ENCODE measurements at places on chromosomes 1 and 21. TPM values are rescaled to one million over a fixed set of nuclear protein-coding genes. Genes with fewer than 3 reads are reported as not detected.

The TMEM269 gene
- 0.03 TPM for polyA plus RNA-seq

The CR1L gene
- 0.60 TPM for polyA plus RNA-seq

The CFAP107 gene
- 2.5 TPM for polyA plus RNA-seq

The CRABP2 gene
- polyA plus RNA-seq, result 4.0 TPM

The MIXL1 gene
- not detected for polyA plus RNA-seq

The GJA9 gene
- 0.05 TPM for polyA plus RNA-seq

The TGFBR3 gene
- polyA plus RNA-seq, result 13.1 TPM

The TP73 gene
- 2.0 TPM for polyA plus RNA-seq

The KRTAP12-2 gene
- not detected for polyA plus RNA-seq

The RGS13 gene
- polyA plus RNA-seq, result 0.53 TPM

The TCHHL1 gene
- polyA plus RNA-seq, result not detected

The FAM163A gene
- not detected for polyA plus RNA-seq

The IL23R gene
- not detected for polyA plus RNA-seq

The ARHGEF16 gene
- polyA plus RNA-seq, result 8.2 TPM

The PHC2 gene
- polyA plus RNA-seq, result 311 TPM

The RXFP4 gene
- polyA plus RNA-seq, result 0.20 TPM
